ENCODE measurements at places on chromosomes 12 and 14.

- no peak for DNase-seq
Measured at GRCh38 chr12:65311260-65311659, 32.8 kb downstream of the MSRB3 start.

DNA sequence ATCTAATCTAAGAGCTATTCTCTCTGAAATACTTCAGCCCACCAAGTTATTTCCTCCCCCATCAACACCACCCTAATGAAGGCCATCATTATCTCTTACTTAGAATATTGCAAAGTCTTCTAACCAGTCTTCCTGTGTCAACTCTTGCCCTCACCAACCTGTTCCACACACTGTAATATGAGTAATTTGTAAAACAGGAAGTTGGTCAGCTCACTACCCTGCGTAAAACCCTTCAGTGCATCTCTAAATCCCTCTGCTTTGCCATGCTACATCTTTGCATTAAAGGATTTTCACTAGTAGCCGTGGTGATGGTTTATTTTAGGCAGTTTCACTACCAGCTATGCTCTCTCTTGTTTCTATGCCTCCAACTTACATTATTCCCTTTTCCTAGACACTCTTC, 70.0 kb downstream of the KIF21A start:
- no peak for DNase-seq

DNA sequence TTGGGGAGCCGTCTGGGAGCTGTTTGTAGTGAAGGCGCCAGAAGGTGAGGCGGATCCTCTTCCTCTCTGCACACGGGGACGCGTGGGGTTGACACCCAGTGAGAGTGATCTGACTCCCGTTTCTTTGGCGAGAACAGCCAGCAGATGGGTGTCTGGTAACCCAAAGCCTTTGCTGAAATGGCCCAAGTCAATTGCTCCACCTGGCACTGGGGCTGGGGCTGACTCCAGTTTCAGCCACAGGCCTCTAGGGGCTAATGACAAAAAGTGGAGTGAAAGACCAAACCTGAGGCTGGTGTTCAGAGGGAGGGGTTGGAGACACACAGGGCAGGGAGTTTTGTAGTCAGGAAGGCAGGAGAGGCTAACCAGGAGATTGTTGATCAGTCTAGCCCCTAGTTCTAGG, 87.0 kb downstream of the FRMD6 start:
- no peak for DNase-seq

- DNase-seq = no peak
Measured at GRCh38 chr12:1947081-1947480, 28.6 kb upstream of the CACNA2D4 start.

DNA sequence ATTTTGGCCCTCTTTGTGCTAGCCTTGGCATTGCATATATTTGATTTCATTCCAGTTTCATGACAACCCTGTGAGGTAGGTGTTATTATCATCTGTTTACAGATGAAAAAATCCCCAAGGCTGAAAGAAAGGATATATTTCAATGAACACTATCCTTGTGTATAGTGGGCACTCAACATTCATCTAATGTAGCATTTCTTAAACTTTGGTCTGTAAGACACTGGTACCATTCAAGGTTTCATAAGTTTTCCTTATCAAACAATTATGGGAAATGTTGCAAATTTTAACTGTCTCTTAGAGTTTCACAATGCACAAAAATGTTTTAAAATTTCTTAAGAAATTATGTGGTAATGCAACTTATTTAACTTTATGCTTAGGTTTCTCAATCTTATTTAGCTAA, 44.3 kb downstream of the ATP23 start:
- DNase-seq = no peak

DNA sequence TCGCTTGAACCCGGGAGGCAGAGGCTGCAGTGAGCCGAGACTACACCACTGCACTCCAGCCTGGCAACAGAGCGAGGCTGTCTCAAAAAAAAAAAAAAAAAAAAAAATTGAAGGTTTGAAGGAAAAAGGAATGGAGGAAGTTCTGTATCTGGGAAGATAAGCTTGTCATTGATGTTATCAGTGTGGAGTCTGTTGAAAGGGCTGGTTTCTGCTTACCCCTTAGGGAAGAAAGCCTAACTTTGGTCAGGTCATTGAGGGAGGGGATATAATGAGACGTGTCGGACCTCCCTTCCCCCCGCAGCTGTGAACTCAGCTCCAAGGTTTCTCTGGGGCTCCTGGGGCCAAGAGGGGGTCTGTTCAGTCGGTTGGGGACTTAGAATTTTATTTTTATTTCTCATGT, 16.4 kb downstream of the DAO start:
- no peak for DNase-seq

GRCh38 chr14:31320922-31321766, 99.2 kb downstream of the HEATR5A start:
- DNase-seq = no peak

Measured in cortex of kidney (tissue), 1 donor.